Ovary (tissue), 10 donors: ENCODE measurements at places on chromosomes 7 and 10.

GRCh38 chr10:28728366-28728765 is 51.0 kb downstream of the BAMBI start:
- no peak for DNase-seq

- DNase-seq, result no peak
These were observed 122.2 kb upstream of the SORCS3 start for GRCh38 chr10:104518891-104519290.

DNA sequence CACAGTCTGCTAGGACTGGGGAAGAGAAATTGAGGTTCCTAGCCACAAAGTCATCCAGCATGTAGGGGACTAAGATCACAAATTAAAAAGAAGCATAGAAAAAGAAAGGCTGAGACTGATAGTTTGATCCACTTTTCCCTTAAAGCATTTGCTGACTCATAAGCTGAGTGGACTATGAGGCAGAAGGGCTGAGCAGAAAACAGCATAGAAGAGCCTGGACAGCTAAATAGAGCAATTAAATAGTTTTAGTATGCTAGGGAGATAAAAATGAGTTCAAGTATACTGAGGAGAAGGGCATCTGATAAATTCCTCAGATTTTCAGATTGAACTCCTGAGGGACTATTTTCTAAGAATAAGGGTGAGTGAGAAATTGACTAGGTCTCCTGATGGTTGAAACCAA is 155.9 kb upstream of the EGR2 start:
- no peak for DNase-seq

DNA sequence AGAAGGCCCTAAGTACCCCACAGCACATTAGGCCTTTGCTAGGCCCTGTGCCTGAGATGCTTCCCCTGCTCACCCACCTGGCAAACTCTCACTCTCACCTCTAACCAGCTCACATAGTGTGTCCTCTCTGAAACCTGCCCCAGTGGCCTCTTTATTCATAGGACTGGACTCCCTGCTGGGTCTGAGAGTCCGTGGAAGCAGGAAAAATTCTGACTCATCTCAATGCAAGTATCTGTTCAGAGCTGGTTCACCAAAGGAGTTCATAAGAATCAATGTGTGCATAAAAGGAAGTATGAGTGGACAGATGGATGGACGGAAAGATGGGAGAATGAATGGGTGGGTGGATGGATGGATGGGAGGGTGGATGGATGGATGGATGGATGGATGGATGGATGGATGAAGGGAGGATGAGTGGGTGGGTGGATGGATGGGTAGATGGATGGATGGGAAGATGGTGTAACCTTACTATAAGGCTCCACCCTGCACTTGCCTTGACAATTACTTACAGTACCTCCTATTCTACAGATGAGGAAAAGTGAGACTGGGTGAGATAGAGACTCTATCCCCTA is 111.2 kb upstream of the ZMIZ1 start:
- DNase-seq, result no peak

- DNase-seq, result peak; percentile 86
These were observed 247.4 kb downstream of the ELMO1 start for GRCh38 chr7:37201003-37201875.

- no peak for DNase-seq
These were observed 34.4 kb downstream of the PLEKHA8 start for GRCh38 chr7:30062587-30062986.

DNA sequence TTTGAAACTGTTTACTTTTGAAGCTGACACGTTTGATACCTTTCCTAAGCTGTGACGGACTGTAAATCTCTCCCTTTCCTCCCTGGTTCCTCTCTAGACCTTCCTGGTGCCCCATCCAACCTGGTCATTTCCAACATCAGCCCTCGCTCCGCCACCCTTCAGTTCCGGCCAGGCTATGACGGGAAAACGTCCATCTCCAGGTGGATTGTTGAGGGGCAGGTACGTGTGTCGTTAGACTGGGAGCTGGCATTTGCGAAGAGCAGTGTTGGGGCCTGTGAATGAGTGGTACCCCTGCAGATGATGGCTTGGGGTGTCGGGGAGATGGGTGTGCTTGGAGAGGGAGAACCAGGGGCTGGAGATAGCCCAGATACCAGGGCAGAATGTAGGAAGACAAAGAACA is 602.7 kb upstream of the FOXK1 start:
- no peak for DNase-seq
